SJCRH30 (cell line): ENCODE measurements at places on chromosomes 6 and 20.

DNA sequence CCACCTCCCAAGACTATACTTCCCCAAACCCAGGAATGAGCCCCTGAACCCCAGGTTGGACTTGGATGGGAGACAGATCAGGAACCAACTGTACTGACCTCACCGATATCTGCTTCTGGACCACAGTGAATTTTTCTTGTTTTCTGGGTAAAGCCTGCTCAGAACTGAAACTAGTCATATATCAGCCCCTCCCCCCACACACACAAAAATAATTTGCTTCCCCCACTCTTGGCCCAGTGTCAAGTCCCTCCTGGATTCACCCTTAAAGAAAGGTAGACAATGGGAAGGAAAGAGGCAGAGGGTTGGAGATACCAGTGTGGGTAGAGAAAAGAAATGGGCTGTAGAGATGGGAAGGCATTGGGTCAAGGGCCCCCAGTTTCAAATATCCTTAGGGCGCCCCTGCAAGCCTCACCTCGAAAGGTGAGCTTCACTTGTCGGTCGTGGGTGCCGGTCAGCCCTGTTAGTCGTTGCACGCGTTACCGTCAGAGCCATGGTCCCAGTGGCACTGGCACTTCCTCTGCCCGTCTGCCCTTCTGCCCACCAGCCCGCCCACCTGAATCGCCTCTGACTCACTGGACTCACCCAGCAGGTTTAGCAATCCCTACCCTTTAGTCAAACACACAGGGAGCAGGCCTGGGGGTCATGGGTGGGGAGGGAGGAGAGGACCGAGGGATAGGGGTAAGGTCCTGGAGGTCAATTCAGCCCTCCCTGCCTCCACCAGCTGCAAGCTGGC lies 8.5 kb upstream of the SPAG4 start:
- no peak for DNase-seq

DNA sequence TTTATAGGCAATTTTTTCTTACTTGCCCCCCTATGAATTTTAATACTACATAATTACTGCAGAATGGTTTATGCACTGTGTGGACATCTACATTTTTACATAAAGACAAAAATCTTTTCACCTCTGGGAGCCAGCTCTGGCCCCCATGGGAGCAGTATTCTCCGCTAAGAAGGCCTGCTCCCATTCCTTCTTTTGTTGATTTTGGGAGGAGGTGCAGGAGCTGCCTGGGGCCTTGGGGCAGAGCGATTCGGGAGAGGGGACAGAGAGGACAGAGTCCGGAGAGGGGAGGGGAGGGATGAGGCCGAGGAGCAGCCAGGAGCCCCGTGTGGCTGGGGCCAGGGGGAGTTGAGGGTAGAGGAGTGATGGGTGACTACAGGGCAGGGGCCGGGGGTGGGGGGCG lies 452.0 kb downstream of the PREX1 start:
- DNase-seq, result no peak

DNA sequence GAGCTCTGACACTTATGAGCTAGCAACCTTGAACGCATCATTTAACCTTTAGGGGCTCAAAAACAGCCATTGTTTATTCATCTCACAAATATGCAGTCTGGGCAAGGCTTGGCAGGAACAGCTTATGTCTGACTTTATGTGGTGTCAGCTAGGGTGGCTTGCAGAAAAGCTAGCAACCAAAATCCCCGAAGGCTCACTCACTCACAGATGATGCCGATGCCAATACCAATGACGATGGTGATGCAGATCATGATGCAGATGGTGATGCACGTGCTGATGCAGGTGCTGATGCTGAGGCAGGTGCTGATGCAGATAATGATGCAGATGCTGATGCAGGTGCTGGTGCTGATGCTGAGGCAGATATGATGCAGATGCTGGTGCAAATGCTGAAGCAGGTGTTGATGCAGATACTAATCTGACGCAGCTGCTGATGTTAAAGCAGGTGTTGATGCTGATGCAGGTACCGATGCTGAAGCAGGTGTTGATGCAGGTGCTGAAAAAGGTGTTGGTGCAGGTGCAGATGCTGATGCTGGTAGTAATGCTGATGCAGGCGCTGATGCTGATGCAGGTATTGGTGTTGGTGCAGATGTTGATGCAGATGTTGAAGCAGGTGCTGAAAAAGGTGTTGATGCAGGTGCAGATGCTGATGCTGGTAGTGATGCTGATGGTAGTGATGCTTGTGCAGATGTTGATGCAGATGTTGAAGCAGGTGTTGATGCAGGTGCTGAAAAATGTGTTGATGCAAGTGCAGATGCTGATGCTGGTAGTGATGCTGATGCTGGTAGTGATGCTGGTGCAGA lies 195.6 kb downstream of the NFATC2 start:
- no peak for DNase-seq

DNA sequence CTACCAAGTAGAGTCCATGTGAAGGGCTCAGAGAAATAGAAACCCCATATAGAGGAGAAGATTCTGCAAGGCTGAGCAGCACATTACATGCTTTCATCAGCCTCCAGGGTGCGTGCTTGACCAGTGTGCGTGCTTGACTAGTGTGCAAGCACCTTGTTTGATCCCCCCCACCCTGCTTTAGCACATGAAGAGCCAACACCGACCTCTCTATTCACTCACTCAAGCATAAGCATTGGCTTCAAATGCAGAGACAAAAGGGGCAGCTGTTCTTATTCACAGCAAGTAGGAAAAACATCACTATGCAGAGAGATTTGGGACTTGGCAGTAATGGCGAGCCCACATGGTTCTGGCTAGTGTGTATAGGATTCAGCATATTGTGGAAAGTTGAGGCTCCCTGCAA lies 278.7 kb upstream of the RNF217 start:
- peak; percentile 1 for DNase-seq

DNA sequence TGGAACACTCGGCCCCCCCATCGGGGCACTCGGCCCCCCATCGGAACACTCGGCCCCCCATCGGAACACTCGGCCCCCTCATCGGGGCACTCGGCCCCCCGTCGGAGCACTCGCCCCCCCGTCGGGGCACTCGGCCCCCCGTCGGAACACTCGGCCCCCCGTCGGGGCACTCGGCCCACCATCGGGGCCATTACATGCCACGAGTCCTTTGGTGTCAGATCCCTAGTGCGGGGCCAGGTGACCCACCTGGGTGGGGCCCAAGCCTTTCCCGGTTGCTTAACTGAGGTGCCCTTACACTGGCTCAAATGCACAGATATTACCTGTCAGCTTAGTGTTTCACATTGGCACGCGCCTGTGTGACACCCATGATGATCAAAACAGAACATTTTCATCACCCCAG lies 95.9 kb downstream of the TAF4 start:
- DNase-seq, result no peak

- no peak for DNase-seq
Observed at GRCh38 chr20:37745553-37745952, 51.7 kb downstream of the CTNNBL1 start.

- DNase-seq, result no peak
Observed at GRCh38 chr20:25317351-25318075, 69.6 kb downstream of the PYGB start.

DNA sequence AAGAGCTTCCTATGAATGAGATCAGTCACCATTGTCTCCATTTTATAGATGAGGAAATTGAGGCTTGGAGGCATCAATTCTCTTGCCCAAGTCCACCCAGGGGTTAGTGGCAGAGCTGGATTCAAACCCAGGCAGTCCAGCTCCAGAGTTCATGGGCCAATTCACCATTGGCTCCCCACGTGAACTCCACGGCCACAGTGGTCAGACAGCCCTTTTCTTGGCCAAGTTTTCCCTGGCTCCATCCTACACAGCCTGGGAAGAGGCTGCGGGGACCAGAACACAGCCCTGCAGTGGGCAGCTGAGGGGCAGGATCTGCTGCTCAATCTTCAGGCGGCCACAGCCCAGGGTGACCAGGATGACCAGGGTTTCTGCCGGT lies 20.5 kb downstream of the TGM2 start:
- DNase-seq, result no peak

GRCh38 chr20:7094438-7094997 lies 327.0 kb downstream of the BMP2 start:
- peak; percentile 29 for DNase-seq

DNA sequence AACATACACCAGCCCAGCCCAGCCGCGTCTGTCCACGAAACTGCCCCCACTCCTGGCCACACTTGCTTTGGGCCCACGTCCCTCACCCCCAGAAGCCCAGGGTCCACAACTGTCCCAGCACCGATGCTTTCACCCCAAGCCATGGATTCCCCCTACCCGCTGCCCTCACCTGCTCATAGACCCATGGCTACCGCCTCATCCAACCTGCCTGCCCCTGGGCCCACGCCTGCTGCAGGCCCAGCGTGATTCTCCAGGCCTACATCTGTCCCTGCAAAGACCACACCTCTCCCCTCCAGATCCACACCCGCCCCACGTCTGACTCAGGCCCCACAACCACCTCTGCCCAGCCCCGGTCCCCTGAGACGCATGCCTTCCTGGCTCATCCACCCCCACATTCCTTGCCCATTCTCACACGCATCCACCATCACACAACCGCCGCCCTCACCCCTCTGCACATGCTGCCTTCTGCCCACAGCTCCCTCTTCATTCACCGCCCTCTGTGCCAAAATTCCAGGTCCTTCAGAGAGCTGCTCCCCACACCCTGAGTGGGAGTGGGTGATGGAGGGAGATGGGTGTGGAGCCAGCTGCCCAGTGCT lies 86.7 kb downstream of the GRM4 start:
- no peak for DNase-seq

DNA sequence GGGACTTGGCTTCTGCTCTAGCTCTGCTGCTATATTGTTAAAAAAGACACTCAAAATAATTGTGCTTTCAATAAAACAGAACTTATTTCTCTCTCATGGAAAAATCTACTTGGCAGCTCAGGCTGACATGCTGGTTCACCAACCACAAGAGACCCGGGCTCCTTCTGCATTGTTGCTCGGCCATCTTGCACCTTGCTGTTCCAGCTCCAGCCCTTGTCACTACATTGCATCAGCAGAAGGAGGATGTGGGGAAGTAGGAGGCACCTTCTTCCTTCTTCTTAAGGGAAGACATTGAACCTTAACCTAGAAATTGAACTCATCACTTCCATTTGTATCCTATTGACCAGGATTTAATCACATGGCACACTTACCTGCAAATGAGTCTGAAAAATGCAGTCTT lies 6.6 kb upstream of the C20orf202 start:
- DNase-seq, result no peak

DNA sequence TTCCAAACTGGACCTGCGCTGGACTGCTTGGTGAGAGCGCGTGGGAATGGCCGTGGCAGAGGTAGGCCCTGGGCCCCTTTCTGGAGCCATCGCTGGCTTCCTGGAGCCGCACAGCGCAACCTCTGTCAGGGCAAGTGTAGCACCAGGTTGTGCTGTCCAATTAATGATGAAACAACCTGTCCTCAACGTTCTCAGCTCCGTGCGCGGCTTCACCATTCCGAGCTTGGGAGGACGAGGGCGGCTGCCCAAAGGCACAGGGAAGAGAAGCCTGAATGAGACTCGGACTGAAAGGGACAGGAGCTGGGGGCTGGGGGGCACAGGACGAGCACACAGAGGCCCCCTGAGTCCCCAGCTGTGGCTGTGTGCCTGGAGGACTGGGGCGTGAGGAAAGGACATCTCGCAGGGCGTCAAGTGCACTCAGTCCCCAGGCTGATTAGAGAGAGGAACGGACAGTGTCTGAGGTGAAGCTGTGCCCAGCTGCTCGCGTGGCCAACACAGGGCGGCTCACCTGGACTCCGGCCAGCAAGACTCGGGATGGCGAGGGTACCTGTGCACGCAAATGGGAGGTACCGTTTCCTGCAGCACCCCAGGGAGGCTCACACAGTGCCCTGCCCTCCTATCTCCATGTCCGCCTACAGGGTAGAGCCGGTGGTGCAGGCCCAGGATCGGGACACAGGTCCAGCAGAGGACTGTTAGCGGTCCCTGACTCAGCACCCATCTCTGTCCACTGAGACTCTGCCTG lies 403.3 kb downstream of the TAF4 start:
- no peak for DNase-seq

- no peak for DNase-seq
Observed at GRCh38 chr20:44182135-44182765, 4.7 kb downstream of the JPH2 start.

- no peak for DNase-seq
Observed at GRCh38 chr6:63731930-63732329, 96.3 kb downstream of the PHF3 start.

DNA sequence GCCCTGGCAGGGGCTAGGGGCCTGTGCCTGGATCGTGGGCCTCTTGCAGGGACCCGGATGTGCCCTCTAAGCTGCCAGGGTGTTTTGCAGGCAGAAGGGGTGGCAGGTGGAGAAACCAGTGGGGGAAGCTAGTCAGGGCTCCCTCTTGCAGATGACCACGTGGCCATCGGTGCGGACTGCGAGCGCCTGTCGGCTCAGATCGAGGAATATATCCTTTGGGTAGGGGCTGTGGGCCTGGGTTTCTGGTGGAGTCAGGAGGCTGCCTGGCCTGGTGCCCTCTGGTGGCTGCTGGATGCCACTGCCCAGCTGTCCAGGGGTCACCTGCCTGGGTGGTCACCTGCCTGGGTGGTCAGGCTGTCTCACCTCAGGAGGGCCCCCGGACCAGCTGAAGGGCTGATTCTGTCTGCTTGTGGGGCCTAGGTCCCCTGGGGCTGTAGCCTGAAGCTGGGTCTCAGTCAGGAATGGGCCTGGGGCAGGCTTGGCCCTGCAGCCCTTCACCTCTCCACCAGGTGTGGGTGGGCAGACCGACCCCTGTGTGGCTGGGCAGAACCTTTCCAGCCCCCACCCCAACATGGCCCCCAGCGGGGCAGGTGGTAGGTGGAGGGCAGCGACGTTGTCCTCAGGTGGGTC lies 6.7 kb downstream of the TCEA2 start:
- DNase-seq, result peak; percentile 77

- DNase-seq, result no peak
Observed at GRCh38 chr6:39527792-39528564, 197.2 kb downstream of the KIF6 start.

DNA sequence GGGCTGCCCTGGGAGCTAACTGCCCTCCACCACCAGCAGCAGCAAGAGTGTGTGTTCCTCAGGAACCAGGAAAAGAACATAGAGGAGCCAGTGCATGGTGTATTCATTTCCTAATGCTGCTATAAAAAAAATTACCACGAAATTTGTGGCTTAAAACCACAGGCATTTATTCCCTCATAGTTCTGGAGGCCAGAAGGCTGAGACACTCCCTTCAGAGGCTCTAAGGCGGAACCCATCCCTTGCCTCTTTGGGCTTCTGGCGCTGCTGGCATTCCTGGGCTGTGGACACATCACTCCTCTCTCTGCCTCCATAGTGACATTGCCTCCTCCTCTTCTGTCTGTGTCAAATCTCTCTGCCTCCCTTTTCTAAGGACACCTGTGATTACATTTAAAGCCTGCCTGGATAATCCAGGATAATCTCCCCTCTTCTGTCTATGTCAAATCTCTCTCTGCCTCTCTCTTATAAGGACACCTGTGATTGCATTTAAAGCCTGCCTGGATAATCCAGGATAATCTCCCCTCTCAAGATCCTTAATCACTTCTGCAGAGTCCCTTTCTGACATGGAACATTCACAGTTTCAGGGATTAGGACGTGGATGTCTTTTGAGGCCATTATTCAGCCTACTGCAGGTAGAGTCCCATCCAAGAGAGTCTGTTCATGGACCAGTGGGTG lies 54.7 kb downstream of the NDUFAF5 start:
- peak; percentile 29 for DNase-seq

GRCh38 chr6:122472022-122472340 lies 374 bp upstream of the SERINC1 start:
- no peak for DNase-seq

- no peak for DNase-seq
Observed at GRCh38 chr6:37916149-37916548, 96.6 kb downstream of the ZFAND3 start.
